Activated effector memory CD4-positive, alpha-beta T cell treated with anti-CD3 and anti-CD28 coated beads, Interleukin-2, amount 50 U/mL, for 16 hours (primary cell): ENCODE measurements at places on chromosomes 2 and 18.

- no peak for DNase-seq
These were observed 2.3 kb downstream of the FOXI3 start for GRCh38 chr2:88450186-88450585.

DNA sequence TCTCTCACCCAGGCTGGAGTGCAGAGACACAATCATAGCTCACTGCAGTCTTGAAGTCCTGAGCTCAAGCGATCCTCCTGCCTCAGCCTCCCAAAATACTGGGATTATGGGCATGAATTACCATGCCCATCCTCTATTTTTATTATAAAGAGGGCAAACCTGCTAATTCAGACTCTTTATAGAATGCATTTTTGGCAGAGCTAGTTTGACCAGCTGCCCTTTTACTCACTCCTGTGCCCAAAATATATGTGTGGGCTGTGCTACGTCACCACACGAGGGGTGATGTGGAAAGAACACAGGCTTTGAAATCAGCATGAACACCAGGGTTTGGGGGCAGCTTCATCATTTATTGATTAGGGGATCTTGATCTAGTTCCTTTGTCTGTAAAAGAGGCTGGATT lies 137.8 kb downstream of the CLIP4 start:
- DNase-seq = peak; percentile 22

- no peak for DNase-seq
These were observed 139.8 kb upstream of the HS6ST1 start for GRCh38 chr2:128458505-128458904.

DNA sequence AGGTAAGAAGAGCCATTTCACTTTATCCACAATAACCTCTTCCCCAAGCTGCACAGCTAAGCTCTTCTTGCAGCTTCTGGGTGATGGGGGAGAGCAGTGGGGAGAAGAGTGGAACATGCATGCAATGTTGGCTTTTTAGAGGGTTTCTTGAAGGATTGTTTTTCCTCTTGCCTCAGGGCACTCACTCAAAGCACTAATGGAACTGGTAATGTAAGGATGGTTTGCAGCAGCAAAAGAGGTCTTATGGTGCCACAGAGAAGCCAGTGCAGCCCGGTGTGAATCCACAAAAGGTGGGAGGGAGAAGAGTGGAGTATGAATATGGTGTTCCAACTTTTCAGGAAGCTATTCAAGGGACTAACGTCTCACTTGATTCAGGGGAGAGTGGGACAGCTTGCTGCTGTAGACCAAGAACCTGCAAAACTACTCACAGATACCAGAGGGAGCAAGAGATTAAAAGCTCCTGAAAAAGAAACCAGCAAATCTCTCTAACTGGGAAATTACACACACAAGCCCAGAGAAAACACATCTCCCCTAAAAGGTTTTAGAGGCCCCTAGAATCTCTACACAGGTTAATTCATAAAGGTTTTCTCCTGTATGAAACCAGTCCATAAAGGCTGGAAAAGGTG lies 116.4 kb downstream of the CHN1 start:
- DNase-seq = no peak
